ENCODE measurements at places on chromosomes 7 and 10. TPM values are rescaled to one million over a fixed set of nuclear protein-coding genes. Genes with fewer than 3 reads are reported as not detected.

TDRD1 gene
- 3.0 TPM for polyA plus RNA-seq

PDZD7 gene
- polyA plus RNA-seq = 5.0 TPM

ATAD1 gene
- 120 TPM for polyA plus RNA-seq

DNAJB6 gene
- polyA plus RNA-seq = 192 TPM

SLC13A4 gene
- polyA plus RNA-seq = 0.46 TPM

COL17A1 gene
- not detected for polyA plus RNA-seq

BLOC1S2 gene
- polyA plus RNA-seq = 130 TPM

ALOX5 gene
- 0.27 TPM for polyA plus RNA-seq

TMEM72 gene
- 22.1 TPM for polyA plus RNA-seq

CELF2 gene
- 160 TPM for polyA plus RNA-seq

HMX3 gene
- polyA plus RNA-seq = not detected

STK32C gene
- 2.5 TPM for polyA plus RNA-seq

RPEL1 gene
- polyA plus RNA-seq = not detected

HHEX gene
- not detected for polyA plus RNA-seq

SYT15 gene
- 0.81 TPM for polyA plus RNA-seq

OPN4 gene
- not detected for polyA plus RNA-seq

LIPN gene
- not detected for polyA plus RNA-seq

DDC gene
- 7.0 TPM for polyA plus RNA-seq

NUP205 gene
- polyA plus RNA-seq = 21.6 TPM

SORCS3 gene
- 5.0 TPM for polyA plus RNA-seq

HNRNPF gene
- 15.9 TPM for polyA plus RNA-seq

SPDYE9 gene
- polyA plus RNA-seq = 1.4 TPM

RELN gene
- 10.6 TPM for polyA plus RNA-seq

RAPGEF5 gene
- polyA plus RNA-seq = 16.7 TPM

OR2A42 gene
- not detected for polyA plus RNA-seq

SHTN1 gene
- polyA plus RNA-seq = 55.0 TPM

AKR1B15 gene
- polyA plus RNA-seq = not detected

GDF10 gene
- polyA plus RNA-seq = 32.1 TPM

RTKN2 gene
- polyA plus RNA-seq = 1.2 TPM

Data from Purkinje cell (primary cell).